ENCODE measurements at places on chromosomes 5 and 9. TPM values are rescaled to one million over a fixed set of nuclear protein-coding genes. Genes with fewer than 3 reads are reported as not detected.

CACNA1B gene
- polyA plus RNA-seq: 1.8 TPM

GRCh38 chr5:178234750-178235587 lies 2.4 kb upstream of the PHYKPL start:
- peak; percentile 59 for DNase-seq

DNA sequence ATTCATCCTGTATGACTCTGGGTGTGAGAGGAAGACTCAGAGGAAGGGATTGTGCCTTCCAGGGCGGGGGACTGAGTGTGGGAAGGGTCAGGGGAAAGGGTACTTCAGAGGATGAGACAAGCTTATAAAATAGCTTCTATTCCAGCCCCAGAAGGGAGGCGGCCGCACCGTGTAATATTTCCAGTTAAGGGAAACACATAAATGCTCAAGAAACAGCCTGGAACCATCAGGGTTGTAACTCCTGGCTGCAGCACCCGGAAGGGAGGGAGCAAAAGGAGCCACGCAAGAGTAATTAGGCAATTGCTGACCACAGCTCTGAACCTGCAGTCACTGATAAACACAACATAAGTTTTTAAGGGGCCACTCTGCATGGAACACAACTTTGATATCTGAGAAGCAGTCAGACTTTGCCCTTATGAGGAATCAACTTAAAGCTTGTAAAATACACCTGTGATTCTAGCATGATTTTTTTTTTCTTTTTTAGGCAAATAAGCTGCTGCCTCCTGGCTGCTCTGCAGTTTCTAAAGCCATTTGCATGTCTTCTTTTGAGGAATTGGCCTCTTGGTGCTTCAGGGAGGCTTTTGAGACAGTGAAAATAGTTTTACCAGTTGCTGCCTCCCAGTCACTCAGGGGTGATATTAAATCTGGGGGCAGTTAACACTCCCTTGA lies 382.7 kb downstream of the ENC1 start:
- peak; percentile 85 for DNase-seq

- DNase-seq: no peak
Observed at GRCh38 chr5:178177569-178177968, 9.6 kb downstream of the GMCL2 start.

All from large intestine (tissue), 12 donors.